B cell (primary cell): ENCODE measurements at places on chromosomes 2 and 18. TPM values are rescaled to one million over a fixed set of nuclear protein-coding genes. Genes with fewer than 3 reads are reported as not detected.

HNRNPA3 gene
- 197 and 200 TPM in 2 replicates for total RNA-seq

CPS1 gene
- 0.17 and 0.25 TPM in 2 replicates for total RNA-seq

ZNF532 gene
- 104 and 117 TPM in 2 replicates for total RNA-seq

GKN1 gene
- total RNA-seq, result not detected in 2 replicates

ARHGEF4 gene
- 1.7 and 2.1 TPM in 2 replicates for total RNA-seq

CPO gene
- total RNA-seq, result not detected in 2 replicates

MAP2 gene
- 3.0 and 3.1 TPM in 2 replicates for total RNA-seq

DNA sequence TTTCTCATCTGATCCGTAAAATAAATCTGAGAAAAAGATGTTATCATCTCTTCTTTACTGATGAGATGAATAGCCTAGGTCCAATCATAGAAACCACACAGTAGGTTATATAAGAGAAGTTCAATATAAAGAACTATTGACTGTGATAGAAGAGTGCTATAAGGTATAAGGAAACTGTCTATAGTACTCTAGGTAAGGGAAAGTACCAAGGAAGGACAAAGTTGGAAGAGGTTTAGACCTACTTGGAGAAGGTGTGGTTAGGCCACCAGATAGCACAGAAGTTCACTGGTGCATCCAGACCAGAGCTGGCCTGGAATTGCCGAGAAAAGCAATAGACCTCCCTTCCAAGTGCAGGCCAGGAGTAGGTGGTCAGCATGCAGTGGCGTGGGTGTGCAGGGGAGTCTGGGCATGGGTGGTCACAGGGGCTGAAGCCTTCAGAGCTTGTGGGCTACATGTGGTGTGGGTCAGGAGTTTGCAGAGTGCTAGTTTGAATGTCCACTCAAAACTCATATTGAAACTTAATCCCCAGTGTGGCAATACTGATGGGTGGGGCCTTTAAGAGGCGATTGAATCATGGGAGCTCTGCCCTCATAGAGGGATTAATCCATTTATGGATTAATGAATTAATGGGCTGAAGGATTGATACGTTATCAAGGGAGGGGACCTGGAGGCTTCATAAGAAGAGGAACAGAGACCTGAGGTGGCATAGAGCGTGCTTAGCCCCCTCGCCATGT is 86.3 kb downstream of the ALPK2 start:
- no peak for DNase-seq
- no peak overlapping the region for H3K4me3 ChIP-seq
- no peaks in the 10 kb centered on the region for H3K27me3 ChIP-seq
- H3K36me3 ChIP-seq, result no peaks in the 10 kb centered on the region

DNA sequence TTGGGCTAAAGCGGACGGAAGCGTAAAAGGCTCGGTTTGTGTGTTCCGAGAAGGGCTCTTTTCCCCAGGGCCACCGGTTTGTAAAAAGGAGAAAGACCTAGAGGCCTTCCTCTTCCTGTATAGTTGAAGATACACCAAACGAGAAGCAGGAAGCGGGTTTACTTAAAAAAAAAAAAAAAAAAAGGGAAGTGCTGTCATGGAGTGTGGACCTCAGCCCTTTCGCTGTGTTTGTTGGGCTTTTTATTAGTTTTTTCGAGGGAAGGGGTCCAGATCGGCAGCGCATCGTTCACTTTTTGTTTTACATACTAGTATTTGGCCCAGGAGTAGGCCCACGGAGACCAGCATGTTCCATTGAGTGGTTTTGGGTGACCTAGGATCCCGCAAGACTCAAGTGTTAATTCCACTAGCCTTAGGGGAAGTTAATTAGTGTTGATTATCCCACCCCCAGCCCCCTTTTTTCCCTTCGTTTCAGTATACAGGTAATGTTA is 676 bp downstream of the ACTR2 start:
- H3K4me3 ChIP-seq, result peak overlapping the region; percentile 98
- peak; percentile 88 for DNase-seq
- no peaks in the 10 kb centered on the region for H3K27me3 ChIP-seq

DNA sequence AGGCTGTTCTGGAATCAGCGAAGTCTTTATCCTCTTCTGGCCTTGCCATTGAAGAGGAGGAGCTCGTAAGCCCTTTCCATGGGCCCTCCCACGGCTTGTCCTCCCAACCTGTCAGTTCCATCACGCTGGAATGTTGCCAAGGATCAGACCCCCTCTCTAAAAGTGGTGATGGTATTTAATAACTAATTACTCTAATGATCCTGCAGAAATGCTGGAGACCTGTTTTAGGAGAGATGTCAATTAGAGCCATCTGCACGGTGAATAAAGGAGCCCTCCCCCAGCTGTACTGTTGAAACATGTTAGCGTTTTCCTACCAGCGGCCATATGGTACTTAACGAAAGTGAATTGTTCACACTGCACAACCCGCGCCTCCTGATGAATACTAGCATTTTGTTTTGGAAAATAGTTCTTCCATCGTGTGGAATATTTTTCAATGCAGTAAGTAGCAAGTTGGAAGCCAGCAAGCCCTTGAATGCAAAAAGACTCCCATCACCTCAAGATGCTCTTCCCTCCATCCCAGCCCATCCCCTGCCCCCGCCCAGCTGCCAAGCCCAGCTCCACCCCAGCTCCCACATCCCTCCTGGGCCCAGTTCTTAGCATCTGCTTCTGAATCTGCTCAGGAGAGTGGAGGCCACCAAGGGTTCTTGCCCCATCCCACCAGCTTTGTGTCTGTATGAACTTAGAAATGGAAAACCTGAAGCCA is 145.4 kb downstream of the KLHL29 start:
- H3K27ac ChIP-seq, result no peak overlapping the region
- no peak overlapping the region for H3K4me3 ChIP-seq
- H3K27me3 ChIP-seq, result no peaks in the 10 kb centered on the region
- H3K4me1 ChIP-seq, result peaks cover 18% of the 10 kb centered on the region
- DNase-seq, result no peak
- H3K36me3 ChIP-seq, result no peaks in the 10 kb centered on the region

GRCh38 chr2:215693193-215693998 is 257.5 kb upstream of the FN1 start:
- H3K27ac ChIP-seq, result no peak overlapping the region
- no peaks in the 10 kb centered on the region for H3K27me3 ChIP-seq
- no peak overlapping the region for H3K4me3 ChIP-seq
- no peaks in the 10 kb centered on the region for H3K4me1 ChIP-seq
- H3K36me3 ChIP-seq, result no peaks in the 10 kb centered on the region
- DNase-seq, result no peak

DNA sequence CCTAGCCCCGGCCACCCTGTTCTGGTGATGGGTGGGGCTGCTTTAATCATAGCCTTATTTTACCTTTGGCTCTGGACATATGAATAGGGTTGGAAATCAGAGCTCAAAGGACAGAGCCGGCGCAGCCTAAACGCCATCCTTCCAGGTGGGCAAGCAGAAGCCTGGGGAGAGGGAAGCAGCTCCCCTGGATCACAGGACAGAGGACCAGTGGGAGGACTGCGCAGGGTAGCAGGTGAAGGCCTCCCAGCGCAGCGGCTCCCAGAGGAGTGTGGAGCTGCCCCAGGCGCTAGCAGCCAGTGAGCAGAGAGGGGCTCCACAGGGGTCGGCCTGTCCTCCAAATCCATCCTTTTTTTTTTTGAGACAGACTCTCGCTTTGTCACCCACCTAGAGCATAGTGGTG is 16.4 kb upstream of the CYS1 start:
- H3K27me3 ChIP-seq, result peaks cover 38% of the 10 kb centered on the region
- H3K36me3 ChIP-seq, result no peaks in the 10 kb centered on the region
- H3K4me3 ChIP-seq, result no peak overlapping the region
- no peak overlapping the region for H3K27ac ChIP-seq
- DNase-seq, result no peak

GRCh38 chr2:230957756-230958391 is 32.8 kb upstream of the GPR55 start:
- peaks cover 38% of the 10 kb centered on the region for H3K27me3 ChIP-seq
- no peak for DNase-seq
- H3K36me3 ChIP-seq, result no peaks in the 10 kb centered on the region
- no peak overlapping the region for H3K27ac ChIP-seq
- peak overlapping the region; percentile 55 for H3K4me3 ChIP-seq

DNA sequence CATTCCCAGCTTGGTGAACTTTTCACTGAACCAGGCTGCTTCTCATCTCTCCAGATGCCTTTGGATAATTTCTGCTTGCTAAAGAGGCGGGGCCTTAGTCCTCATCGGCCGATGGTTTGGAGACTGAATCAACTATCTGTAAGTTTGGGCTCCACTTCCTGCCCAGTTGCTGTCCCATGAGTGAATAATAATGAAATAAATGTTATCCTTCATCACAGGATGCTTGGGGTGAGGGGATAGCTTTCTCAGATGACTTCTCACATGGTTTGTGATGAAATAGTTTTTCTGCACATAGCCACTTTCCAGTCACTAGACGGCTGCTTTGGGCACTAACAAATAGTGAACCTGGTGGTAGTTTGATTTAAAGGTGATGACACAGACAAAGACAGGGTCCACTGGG is 376.6 kb upstream of the TRIB2 start:
- H3K27me3 ChIP-seq, result no peaks in the 10 kb centered on the region
- no peak overlapping the region for H3K27ac ChIP-seq
- no peaks in the 10 kb centered on the region for H3K36me3 ChIP-seq
- H3K4me1 ChIP-seq, result no peaks in the 10 kb centered on the region
- DNase-seq, result no peak

- no peak overlapping the region for H3K4me3 ChIP-seq
- no peaks in the 10 kb centered on the region for H3K36me3 ChIP-seq
- H3K4me1 ChIP-seq, result no peaks in the 10 kb centered on the region
- H3K27me3 ChIP-seq, result no peaks in the 10 kb centered on the region
Measured at GRCh38 chr2:184793176-184793575, 194.8 kb downstream of the ZNF804A start.

GRCh38 chr2:31515586-31515985 is 65.2 kb downstream of the SRD5A2 start:
- no peak for DNase-seq
- H3K36me3 ChIP-seq, result no peaks in the 10 kb centered on the region
- H3K4me3 ChIP-seq, result no peak overlapping the region

DNA sequence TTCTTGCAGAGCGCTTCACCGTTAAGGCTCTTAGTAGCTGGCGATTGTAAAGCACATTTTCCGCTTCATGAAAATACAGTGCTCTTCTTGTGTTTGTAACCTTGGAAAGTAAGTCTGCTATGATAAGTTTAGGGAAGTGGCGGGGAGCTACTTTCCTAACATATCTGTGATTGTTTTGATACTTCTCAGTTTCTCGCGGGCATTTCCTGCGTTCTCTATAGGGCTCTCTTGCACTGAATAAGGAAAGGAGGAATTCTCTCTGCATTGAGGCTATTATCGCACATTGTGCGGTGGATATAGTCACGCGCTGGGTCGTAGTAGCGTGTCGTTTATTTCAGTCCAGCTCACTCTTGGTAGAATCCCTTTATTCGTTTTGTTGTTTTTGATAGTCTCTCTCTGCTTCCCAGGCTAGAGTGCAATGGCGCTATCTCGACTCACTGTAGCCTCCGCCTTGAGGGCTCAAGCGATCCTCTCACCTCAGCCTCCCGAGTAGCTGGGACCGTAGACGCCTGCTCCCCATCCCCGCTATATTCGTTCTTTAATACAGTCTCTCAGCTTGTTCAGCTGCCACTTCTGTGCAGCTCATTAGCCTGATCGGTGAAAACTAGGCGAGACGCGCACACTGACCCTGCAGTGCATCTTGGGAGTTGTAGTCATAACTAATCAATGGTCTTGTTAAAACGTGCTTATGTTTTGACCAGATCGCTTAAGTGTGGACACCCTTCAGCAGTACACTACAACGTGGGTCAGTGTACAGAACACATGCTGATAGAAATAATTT is 1.0 kb upstream of the PPP4R3B start:
- peaks cover 56% of the 10 kb centered on the region for H3K4me1 ChIP-seq
- DNase-seq, result peak; percentile 72
- H3K27ac ChIP-seq, result peak overlapping the region; percentile 98

DNA sequence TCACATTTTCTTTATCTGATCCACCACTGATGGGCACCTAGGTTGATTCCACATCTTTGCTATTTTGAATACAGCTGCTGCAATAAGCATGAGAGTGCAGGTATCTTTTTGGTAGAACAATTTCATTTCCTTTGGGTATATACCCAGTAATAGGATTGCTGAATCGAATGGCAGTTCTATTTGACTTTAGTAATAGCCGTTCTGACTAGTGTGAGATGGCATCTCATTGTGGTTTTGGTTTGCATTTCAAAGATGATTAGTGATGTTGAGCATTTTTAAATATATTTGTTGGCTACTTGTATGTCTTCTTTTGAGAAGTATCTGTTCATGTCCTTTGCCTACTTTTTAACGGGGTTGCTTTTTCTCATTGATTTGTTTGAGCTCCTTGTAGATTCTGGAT is 72.3 kb downstream of the CCDC138 start:
- H3K4me3 ChIP-seq, result no peak overlapping the region
- H3K27ac ChIP-seq, result no peak overlapping the region

DNA sequence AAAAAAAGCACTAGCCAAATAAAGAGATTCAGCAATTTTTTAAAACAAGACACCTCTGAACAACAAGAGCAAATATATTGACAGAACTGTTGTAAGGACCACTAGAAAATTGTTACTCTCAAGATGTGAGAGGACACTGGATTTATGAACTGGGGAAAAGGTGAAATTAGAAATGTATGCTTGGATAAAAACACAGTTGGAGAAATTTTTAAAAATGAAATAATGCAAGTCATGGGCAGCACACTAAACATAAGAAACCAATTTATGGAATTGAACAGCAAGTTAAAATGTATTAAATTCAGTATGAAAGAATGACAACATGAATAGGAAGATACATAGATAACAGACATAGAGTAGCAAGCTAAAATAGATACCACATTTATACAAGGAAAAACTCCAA is 377.4 kb downstream of the LRRTM4 start:
- no peaks in the 10 kb centered on the region for H3K4me1 ChIP-seq
- no peak for DNase-seq
- no peak overlapping the region for H3K4me3 ChIP-seq
- H3K27me3 ChIP-seq, result no peaks in the 10 kb centered on the region

GRCh38 chr18:10077986-10078385 is 164.2 kb downstream of the VAPA start:
- DNase-seq, result no peak
- no peak overlapping the region for H3K4me3 ChIP-seq
- H3K27me3 ChIP-seq, result no peaks in the 10 kb centered on the region
- H3K4me1 ChIP-seq, result no peaks in the 10 kb centered on the region

DNA sequence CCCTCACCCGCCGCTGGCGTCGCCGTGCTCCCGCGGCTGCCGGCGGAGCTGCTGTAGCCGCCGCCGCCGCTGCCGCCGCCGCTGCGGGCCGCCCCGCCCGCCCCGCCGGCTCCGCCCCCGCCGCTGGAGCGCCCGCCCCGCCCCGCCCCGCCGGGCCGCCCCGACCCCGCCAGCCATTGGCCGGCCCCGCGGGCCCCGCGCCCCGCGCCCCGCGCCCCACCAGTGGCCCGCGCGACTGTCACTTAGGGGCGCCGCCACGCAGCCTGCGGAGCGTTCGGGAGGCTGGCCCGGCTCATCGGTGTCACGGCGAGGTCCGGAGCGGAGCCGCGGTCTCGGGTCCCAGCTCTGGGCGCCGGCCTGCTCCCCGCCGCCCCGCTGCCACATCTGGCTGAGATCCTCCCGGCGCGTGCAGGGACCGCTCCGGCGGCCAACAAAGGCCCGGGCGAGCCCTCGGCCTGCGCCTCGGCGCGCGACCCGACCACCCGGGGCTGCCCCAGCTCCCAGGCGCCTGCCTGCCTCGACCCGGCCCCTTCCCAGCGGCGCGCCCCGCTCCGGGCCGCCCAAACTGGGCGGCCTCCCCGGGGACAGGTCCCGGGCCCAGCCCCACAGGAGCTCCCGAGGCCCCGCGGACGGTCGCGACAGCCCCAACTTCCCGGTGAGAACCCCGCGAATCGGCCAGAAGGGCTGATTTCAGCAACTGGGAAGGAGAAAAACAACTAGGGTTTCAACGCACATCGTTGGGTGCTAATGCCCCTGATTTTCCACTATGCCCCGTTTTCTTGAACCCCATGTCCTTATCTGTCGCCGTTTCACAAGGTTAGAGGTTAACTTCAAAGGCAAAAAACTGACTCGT is at the start of gene MGAT4A:
Gene MGAT4A, minus strand, starts transcription at position 92 of the 853 bp plus-strand sequence. CDS start 4,800 bp downstream, outside the sequence.
- peak; percentile 85 for DNase-seq
- H3K4me3 ChIP-seq, result peak within 1 kb of the TSS; percentile 63
- no peaks in the 10 kb centered on the region for H3K36me3 ChIP-seq
- no peaks in the 10 kb centered on the region for H3K27me3 ChIP-seq
